ENCODE measurements at places on chromosomes 11 and 22.

- DNase-seq = no peak
These were observed 21.0 kb downstream of the OR5M11 start for GRCh38 chr11:56522008-56522407.

GRCh38 chr11:15697437-15698236 lies 582.9 kb downstream of the INSC start:
- DNase-seq = no peak

- no peak for DNase-seq
These were observed 10.7 kb downstream of the STIM1 start for GRCh38 chr11:3866206-3866605.

GRCh38 chr22:36770513-36771231 lies 5.2 kb downstream of the IFT27 start:
- DNase-seq = no peak

GRCh38 chr11:131037873-131038272 lies 121.6 kb upstream of the SNX19 start:
- DNase-seq = no peak

- peak; percentile 32 for DNase-seq
These were observed 13.2 kb upstream of the OSBPL5 start for GRCh38 chr11:3178349-3178748.

GRCh38 chr22:35695202-35695601 lies 22.5 kb upstream of the APOL5 start:
- DNase-seq = no peak

DNA sequence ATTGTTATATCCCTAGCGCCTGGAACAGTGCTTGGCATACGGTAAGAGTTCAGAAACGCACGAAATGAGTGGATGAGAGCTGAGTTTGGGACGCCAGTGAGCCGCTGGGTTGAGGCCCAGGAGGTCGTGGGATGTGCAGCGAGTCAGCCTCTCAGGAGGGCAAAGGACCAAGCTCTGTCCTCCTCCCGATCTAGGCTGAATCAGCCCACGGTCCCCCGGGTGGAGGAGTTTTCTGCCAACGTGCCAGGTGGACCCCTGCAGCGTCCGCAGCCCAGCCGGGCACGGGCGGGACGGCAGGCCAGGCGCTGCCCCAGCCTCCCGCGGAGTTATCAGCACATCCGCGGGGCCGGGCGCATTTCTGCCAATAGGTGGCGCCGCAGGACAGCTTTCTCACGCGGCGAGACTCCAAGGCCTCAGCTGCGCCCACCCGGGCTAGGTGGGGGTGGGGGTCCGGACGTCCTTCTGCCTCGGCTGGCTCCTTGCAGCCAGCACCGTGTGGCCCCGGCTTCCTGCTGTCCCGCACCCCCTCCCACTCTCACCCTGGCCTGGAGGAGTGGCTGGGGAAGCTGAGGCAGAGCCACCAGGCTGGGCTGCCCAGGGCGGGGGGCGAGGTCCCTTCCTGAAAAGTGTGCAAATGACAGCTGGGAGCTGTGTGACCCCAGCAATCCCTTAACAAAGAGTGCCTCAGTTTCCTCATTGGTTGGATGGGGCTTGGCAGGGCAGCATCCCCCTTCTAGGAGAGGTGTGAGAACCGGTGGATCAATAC lies 2.2 kb upstream of the RPS19BP1 start:
- peak; percentile 91 for DNase-seq

DNA sequence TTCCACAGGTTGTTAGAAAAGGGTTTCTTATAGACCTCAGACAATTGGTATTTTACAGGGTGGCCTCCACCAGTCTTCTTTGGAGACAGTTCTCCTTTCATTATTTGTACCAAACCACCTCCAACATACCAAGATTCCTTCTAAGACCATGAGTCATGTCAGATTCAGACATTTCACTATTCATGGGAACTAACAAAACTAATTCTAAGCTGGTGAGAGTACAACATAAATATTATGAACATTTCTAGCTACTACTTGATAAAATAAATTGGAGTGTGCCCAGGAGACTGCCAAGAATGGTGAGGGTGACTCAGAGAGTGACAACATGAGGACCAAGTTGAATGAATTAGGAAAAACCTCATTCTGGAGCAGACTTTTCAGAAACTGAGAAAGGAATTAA lies 494.6 kb upstream of the LRRC4C start:
- DNase-seq = no peak

DNA sequence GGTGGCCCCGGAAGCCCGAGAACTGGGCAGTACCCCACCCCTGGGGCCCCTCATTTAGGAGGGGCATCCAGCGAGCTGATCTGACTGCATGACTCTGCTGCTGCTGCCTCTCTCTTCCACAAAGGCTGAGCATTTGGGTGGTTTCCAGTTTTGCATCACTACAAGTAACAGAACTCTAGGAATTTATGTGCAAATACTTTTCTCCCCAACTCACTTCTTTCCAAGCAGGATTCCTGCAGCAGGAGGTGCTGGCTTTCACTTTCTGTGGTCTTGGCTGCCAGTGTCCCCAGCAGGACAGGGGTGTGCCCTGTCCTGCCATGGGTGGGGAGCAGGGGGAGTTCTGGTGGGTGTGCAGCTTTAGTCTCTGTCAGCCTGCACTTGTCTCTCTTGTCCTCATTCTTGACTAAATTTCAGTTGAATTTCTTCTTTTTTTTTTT lies 21.2 kb downstream of the UPB1 start:
- DNase-seq = peak; percentile 96

DNA sequence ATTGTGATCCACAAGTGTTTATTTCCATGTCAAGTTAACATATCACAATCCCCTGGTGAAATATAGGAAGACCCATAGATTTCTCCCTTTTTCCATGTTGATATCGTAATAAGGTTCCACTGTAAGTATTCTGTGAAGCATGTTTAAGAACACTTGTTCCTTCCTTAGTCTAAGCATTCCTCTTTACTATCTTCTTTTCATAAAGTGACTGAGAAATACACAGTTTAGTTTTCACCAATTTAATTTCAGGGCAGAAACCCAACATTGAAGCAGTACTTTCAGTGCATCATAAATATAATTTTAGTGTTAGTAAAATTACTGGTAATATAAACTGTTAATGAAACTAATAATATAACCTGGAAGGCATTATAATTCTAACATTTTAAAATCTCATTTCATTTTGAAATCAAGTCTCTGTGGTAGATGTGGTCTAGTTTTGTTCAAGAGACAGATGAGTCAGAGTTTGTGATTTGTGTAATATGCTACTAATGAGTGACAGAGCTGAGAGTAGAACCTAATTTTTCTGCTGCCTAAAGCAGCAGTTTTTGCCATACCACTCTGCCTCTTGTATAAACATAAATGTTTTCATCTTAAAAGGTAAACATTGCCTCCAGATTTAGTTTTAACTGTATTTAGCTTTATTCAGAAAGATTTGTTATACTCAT lies 79.4 kb downstream of the ATM start:
- peak; percentile 77 for DNase-seq

DNA sequence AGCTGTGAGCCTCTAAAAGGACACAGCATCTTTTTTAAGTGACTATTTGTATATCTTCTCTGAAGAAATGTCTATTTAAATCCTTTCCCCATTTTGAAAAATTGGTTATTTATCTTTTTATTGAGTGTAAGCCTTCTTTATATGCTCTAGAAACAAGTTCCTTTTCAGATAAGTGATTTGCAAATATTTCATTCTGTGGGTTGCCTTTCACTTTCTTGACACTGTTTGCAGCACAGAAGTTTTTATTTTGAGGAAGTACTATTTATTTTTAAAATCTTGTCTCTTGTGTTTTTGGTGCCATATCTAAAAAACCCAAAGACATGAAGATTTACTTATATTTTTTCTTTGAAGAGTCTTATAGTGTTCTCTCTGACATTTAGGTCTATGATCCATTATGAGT lies 40.1 kb upstream of the LYVE1 start:
- DNase-seq = no peak

- DNase-seq = peak; percentile 76
These were observed 859 bp upstream of the KRTAP5-5 start for GRCh38 chr11:1628506-1629325.

DNA sequence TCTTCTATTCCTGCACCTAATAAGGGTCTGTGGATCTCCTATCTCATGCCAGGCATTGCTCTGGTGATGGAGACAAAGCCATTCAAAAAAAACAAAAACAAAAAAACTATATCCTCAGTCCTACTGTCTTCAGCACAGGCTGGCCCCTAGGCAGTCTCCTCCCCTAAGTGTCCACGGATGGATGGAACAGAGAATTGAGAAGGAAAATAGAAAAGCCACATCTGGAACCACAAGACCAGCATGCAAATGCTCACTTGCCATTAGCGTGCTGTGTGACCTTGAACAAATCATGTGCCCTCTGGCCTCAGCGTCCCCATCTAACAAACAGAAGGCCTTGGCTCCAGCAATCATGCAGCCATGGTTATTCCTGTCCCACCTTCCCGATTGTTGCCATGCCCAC lies 32.7 kb upstream of the CD82 start:
- DNase-seq = no peak
